ENCODE measurements at places on chromosomes 1 and 21. TPM values are rescaled to one million over a fixed set of nuclear protein-coding genes. Genes with fewer than 3 reads are reported as not detected.

The PAPPA2 gene
- 11.5 TPM for total RNA-seq

The SLC9C2 gene
- total RNA-seq, result not detected

The KCNE1 gene
- 0.20 TPM for total RNA-seq

The DMRTA2 gene
- total RNA-seq, result not detected

The CLDN19 gene
- not detected for total RNA-seq

The KCNJ15 gene
- 2.2 TPM for total RNA-seq

The GJA8 gene
- total RNA-seq, result not detected

The SERBP1 gene
- total RNA-seq, result 315 TPM

- H3K27ac ChIP-seq, result peak overlapping the region; percentile 7
- no peaks in the 10 kb centered on the region for H3K36me3 ChIP-seq
- no peak overlapping the region for H3K4me3 ChIP-seq
- peak; percentile 66 for DNase-seq
- peaks cover 8% of the 10 kb centered on the region for H3K4me1 ChIP-seq
Measured at GRCh38 chr21:29656504-29657239, 283.1 kb downstream of the GRIK1 start.

DNA sequence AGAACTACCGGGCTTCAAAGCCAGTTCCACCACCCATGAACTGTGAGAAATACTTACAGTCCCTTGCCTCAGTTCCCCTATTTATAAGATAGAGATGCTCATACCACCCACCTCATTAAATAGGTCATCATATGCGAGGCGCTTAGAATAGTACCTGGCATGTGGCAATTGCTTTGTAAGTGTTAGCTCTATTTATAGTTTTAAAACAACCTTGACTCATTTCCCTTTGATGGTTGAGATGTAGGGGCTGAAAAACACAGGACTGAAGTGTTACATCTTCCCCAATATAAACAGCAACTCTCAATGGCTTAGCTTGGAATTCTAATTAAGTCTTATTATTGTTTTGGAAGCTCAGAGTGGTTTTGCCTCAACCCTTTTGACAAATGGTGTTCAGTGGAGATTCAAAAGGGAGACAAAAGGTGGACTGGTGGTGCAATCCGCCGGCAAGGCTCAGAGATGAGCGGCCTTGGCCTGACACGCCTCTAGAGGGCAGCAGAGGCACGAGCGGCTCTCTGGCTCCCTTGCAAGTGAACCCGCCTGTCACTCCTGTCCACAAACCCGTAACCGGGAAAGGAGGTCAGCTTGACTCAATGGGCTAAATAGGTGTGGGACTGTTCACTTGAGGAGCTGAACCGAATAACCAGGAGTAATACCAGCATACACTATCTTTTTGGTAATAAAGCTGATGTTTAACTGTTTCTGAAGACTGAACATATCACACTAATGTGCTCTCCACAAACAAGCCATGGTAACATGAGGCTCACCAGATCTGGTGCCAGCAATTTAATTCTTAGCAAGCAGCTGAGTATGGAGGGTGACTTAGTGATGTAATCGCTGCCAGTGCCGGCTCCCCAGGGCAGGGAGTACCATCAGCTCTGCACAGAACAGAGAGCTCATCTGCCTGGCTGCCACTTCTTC lies 19.5 kb upstream of the SMYD2 start:
- H3K36me3 ChIP-seq, result no peaks in the 10 kb centered on the region
- H3K27ac ChIP-seq, result no peak overlapping the region

DNA sequence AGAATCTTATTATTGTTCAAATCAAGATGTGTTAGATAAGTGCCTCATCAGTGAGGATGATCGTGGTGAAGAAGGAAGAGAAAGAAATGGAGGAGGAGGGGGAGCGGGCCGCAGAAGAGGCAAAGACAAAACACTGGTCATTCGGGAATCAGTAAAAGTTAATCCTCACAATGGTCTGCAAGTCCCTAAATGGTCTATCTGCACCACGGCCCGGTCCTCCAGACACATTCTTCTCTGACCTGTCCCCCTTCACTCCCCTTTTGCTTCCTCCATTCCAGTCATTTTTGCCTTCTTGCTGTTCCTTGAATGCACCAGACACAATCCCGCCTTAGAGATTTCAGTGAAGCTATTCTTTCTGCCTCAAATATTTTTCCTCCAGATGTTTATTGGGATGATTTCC lies 240.1 kb upstream of the ADGRL2 start:
- H3K4me1 ChIP-seq, result no peaks in the 10 kb centered on the region
- H3K36me3 ChIP-seq, result no peaks in the 10 kb centered on the region
- no peak overlapping the region for H3K27ac ChIP-seq
- no peak overlapping the region for H3K4me3 ChIP-seq
- no peaks in the 10 kb centered on the region for H3K27me3 ChIP-seq

DNA sequence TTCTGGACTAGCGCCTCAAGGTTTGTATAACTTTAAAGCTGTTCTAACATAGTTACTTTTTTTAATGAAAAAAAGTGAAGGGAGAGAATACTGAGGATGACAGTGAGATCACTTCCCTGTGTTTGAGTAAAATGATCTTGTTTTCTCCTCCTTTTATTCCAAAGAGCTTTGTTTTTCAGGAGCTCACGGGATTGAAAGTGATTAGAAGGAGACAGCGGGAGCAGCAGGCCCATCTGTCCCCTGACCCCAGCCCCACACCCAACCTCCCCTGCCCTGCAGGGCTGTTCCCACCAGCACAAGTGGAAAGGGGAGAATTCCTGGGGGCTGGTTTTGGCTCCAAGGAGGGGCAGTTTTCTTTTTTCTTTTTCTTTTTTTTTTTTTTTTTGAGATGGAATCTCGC lies 2.1 kb upstream of the DNMT3L start:
- no peak overlapping the region for H3K4me3 ChIP-seq
- H3K4me1 ChIP-seq, result peaks cover 8% of the 10 kb centered on the region
- DNase-seq, result no peak
- H3K27me3 ChIP-seq, result peaks cover 25% of the 10 kb centered on the region

DNA sequence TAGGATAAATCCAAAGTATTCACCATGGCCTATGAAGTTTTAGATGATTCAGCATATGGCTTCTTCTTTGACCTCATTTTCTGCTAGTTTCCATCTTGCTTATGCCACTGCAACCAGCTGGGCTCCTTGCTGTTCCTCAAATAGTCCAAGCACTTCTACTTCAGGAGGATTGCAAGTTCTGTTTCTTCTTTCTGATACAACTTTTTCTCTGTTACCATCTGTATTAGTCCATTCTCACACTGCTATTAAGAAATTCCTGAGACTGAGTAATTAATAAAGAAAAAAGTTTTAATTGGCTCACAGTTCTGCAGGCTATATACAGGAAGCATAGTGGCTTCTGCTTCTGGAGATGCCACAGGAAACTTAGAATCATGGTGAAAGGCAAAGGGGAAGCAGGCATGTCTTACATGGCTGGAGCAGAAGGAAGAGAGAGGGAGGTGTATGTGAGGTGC lies 20.3 kb downstream of the PTGS2 start:
- no peak overlapping the region for H3K4me3 ChIP-seq
- H3K36me3 ChIP-seq, result no peaks in the 10 kb centered on the region
- H3K4me1 ChIP-seq, result peaks cover 11% of the 10 kb centered on the region
- no peaks in the 10 kb centered on the region for H3K27me3 ChIP-seq
- no peak for DNase-seq
- no peak overlapping the region for H3K27ac ChIP-seq

DNA sequence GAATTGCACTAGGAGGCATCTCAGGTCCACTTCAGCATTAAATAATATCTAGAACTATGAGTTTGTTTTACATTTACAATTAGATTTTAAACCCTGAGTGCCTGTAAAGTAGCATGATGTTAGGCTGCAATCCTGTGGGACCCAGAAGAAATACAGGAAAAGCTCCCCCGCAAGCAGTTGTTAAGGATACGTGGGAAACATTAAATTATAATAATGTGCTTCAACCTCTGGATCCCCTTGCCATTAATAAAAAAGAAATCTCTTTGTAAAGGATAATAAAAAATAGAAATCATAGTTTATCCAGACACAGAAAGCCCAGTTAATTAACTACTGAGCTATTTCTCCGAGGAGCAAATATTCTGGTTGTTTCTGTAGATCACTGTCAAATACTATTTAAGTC lies 106.0 kb downstream of the PCNX2 start:
- H3K4me1 ChIP-seq, result no peaks in the 10 kb centered on the region
- peak overlapping the region; percentile 20 for H3K27ac ChIP-seq
- peaks cover 38% of the 10 kb centered on the region for H3K36me3 ChIP-seq
- H3K27me3 ChIP-seq, result no peaks in the 10 kb centered on the region

GRCh38 chr1:244820131-244820530 lies 15.3 kb upstream of the COX20 start:
- no peak for DNase-seq
- H3K27me3 ChIP-seq, result no peaks in the 10 kb centered on the region
- no peak overlapping the region for H3K4me3 ChIP-seq
- H3K36me3 ChIP-seq, result no peaks in the 10 kb centered on the region

GRCh38 chr1:205438213-205439158 lies 16.6 kb upstream of the LEMD1 start:
- H3K36me3 ChIP-seq, result peaks cover 4% of the 10 kb centered on the region
- no peak overlapping the region for H3K27ac ChIP-seq
- peak; percentile 92 for DNase-seq
- peaks cover 16% of the 10 kb centered on the region for H3K27me3 ChIP-seq

- H3K4me3 ChIP-seq, result no peak overlapping the region
- no peak overlapping the region for H3K27ac ChIP-seq
- DNase-seq, result no peak
- H3K27me3 ChIP-seq, result no peaks in the 10 kb centered on the region
- H3K4me1 ChIP-seq, result no peaks in the 10 kb centered on the region
Measured at GRCh38 chr1:77168358-77168757, 50.9 kb downstream of the PIGK start.

GRCh38 chr1:19234224-19234623 lies 17.1 kb downstream of the EMC1 start:
- no peak overlapping the region for H3K27ac ChIP-seq
- H3K4me1 ChIP-seq, result no peaks in the 10 kb centered on the region
- H3K36me3 ChIP-seq, result peaks cover 82% of the 10 kb centered on the region
- no peak for DNase-seq

DNA sequence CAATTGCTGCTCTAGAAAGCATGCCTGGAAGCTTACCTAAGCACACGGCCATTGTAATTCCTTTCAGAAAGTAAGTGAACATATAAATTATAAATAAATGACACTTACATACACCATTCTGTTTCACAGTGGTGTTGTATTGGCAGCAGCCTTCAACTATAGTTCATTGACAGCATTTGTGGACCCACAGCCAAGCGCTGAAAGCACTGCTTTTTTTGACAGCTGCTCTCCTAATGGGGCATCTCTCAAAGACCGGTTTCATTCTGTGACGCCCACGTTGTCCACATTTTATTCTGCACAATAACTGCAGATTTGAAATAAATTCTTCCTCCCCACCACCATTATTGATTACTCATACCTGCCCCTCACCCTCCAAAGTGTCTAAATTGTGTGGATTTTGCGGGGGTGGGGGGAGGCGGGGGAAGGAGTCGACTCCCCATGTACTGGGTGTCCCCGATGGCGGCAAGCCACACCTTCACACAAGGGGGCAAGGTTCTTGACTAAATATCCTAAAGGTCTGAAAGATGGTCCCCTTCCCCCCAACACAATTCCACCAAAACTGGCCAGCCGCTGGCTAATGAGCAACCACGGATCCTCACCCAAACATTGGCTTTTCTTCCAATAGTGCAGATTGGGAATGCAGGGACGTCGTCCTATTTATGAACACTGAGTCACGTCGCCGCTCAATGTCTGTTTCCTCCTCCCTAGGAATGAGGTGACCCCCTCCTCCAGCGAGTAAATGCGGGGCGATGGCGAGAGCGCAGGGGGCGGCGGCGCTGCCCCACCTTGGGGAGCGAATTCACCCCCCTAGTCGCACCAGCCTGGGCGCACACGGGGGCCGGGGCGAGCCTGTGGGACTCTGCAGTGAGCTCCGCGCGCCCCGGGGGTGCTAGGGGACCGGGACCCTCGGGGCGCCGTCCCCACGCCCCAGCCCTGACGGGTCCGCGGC lies 960 bp downstream of the RCAN1 start:
- H3K4me1 ChIP-seq, result peaks cover 6% of the 10 kb centered on the region
- no peaks in the 10 kb centered on the region for H3K27me3 ChIP-seq
- H3K36me3 ChIP-seq, result no peaks in the 10 kb centered on the region
- no peak overlapping the region for H3K27ac ChIP-seq

- DNase-seq, result no peak
- H3K27me3 ChIP-seq, result no peaks in the 10 kb centered on the region
- peaks cover 53% of the 10 kb centered on the region for H3K36me3 ChIP-seq
- H3K4me1 ChIP-seq, result peaks cover 19% of the 10 kb centered on the region
- H3K27ac ChIP-seq, result peak overlapping the region; percentile 71
- no peak overlapping the region for H3K4me3 ChIP-seq
Measured at GRCh38 chr1:1783320-1783719, 5.0 kb upstream of the NADK start.

- H3K36me3 ChIP-seq, result peaks cover 97% of the 10 kb centered on the region
- no peak overlapping the region for H3K27ac ChIP-seq
- no peak for DNase-seq
- peaks cover 22% of the 10 kb centered on the region for H3K4me1 ChIP-seq
Measured at GRCh38 chr1:30977105-30977504, 68.5 kb upstream of the SDC3 start.

- H3K36me3 ChIP-seq, result no peaks in the 10 kb centered on the region
- H3K4me1 ChIP-seq, result no peaks in the 10 kb centered on the region
- H3K27ac ChIP-seq, result no peak overlapping the region
Measured at GRCh38 chr1:81443288-81443687, 357.4 kb upstream of the ADGRL2 start.

GRCh38 chr1:239288820-239289554 lies 97.4 kb upstream of the CHRM3 start:
- H3K27me3 ChIP-seq, result no peaks in the 10 kb centered on the region
- H3K27ac ChIP-seq, result no peak overlapping the region
- H3K4me1 ChIP-seq, result peaks cover 5% of the 10 kb centered on the region
- no peaks in the 10 kb centered on the region for H3K36me3 ChIP-seq

- peaks cover 6% of the 10 kb centered on the region for H3K4me1 ChIP-seq
- no peak for DNase-seq
- H3K36me3 ChIP-seq, result peaks cover 4% of the 10 kb centered on the region
- H3K4me3 ChIP-seq, result no peak overlapping the region
Measured at GRCh38 chr1:6117624-6118023, 62.5 kb downstream of the CHD5 start.

GRCh38 chr1:152225678-152226077 lies 1.7 kb upstream of the HRNR start:
- no peak overlapping the region for H3K4me3 ChIP-seq
- DNase-seq, result peak; percentile 86
- peaks cover 17% of the 10 kb centered on the region for H3K4me1 ChIP-seq
- H3K27me3 ChIP-seq, result no peaks in the 10 kb centered on the region
- H3K27ac ChIP-seq, result peak overlapping the region; percentile 42

DNA sequence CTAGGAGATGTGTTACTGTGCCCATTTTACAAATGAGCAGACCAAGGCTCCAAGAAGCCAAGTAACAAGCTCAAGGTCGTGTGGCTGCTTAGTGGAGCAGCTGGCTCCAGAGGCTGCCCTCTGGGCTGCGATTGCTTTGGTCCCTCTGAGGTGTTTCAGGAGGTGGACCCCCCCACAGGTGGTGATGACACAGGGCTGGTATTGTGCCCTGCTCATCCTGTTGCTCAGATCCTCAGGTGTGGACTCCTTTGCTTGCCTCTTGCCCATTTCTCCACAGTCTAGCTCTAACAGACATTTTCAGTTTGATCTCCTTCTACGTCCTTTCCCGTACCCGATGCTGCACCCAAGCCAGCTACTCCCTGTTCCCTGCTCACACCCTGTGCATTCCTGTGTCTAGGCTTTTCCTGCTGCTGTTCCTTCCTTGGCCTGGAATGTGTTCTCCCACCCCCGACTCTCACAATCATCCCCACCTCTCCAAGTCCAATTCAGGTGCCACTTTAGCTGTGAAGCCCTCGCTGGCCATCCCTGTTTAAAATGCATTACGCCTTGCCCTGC lies 28.1 kb upstream of the GRHL3 start:
- H3K4me1 ChIP-seq, result peaks cover 53% of the 10 kb centered on the region
- no peaks in the 10 kb centered on the region for H3K27me3 ChIP-seq
- DNase-seq, result peak; percentile 58
- no peak overlapping the region for H3K4me3 ChIP-seq

GRCh38 chr21:38211321-38211720 lies 45.5 kb upstream of the KCNJ15 start:
- H3K4me3 ChIP-seq, result no peak overlapping the region
- H3K36me3 ChIP-seq, result no peaks in the 10 kb centered on the region
- no peaks in the 10 kb centered on the region for H3K4me1 ChIP-seq
- DNase-seq, result no peak

Measured in MCF 10A (cell line).